ENCODE measurements at places on chromosomes 7 and 10.

GRCh38 chr7:42597300-42597699 is 314.6 kb downstream of the C7orf25 start:
- DNase-seq, result no peak

- no peak for DNase-seq
These were observed 39.5 kb downstream of the PRKAG2 start for GRCh38 chr7:151837285-151838042.

- peak; percentile 47 for DNase-seq
These were observed 7.1 kb downstream of the BAG3 start for GRCh38 chr10:119658274-119658673.

GRCh38 chr7:132394283-132395198 is 181.7 kb downstream of the PLXNA4 start:
- DNase-seq, result no peak

GRCh38 chr10:131773370-131774343 is 127.2 kb upstream of the PPP2R2D start:
- DNase-seq, result no peak

GRCh38 chr10:20110125-20111100 is 294.2 kb downstream of the PLXDC2 start:
- DNase-seq, result no peak

DNA sequence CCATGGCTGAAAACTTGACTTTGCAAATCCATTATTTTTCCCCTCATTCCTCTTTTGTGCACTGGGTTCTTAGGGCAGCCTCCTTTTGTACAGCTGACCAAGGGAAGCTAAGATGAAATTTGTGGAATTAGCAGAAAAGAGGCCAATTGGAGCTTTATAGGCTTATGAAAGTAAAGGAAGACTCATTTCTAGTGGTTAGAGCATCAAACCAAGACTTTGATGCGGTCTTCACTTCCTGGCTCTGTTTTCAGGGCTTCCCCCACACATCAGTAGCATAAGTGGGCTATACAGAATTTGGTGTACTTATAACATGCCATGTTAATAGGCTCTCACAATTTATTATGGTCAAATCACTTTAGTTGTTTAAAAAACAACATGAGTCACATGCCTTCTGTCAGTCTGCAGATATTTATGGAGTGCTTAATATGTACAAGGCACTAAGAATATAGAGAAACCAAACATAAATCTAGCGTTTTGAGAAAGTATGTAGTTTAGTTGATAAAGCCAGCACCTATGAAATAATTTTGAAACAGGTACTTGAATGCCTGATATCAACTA is 5.7 kb downstream of the AUTS2 start:
- no peak for DNase-seq

DNA sequence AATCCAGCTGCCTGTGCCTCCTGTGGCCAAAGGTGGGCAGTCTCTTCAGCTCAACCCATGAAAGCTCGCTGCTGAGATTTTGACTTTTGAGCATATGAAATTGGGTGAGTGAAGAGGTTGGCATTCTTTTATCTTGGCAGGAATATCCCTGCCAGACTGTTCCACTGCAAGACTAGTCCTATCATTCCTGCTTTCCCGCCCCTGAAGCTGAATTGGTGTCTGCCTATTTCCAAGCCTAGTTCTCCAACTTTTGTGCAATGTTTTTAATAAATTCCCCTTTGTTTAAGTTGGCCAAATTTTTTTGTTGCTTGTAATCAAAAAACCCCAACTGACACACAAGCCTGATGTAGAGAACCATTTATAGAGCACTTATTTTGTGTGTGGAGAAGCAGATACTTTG is 34.8 kb upstream of the BICC1 start:
- DNase-seq, result no peak

DNA sequence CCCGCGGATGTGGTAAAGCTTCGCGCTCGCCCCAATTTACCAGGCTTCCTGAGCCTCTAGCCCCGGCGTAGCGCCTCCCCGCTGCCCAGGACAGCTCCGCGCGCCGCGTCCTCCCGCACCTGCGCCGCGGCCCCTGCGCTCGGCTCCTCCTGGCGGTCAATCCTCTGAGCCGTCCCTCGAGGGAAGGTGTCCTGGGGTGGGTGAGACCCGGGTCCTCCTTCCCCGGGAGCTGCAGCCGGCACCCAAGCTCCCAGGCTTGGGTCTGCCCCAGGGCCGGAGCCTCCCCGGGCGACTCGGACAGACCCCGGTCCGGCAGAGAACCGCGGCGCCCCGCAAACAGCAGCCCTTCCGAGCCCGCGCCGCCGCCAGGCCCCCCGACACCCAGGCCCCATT is 512 bp downstream of the OSBPL3 start:
- no peak for DNase-seq

DNA sequence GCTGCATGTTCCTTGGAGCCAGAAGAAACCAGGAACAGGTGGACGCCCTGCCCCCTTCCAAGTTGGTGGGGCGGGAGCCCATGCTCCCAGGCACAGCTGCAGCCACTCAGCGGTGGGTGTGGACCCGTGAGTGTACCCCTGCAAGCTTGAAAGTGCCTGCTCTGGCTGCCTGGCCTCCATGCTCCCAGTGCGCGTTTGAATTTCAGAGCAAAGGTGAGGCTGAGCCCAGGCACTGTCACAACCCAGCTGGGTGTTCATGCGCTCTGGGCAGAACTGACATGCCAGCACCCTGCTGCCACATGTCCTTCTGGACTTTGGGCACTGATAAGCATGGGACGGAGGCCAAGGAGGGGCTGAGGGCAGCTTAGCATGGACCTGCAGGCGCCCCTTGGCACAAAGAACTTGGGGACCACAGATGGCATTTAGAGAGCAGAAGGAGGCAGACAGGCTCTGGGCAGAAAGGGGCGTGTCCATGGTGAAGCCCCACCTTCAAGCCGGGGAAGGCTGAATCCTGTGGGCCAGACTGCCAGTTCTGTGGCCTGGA is 402.0 kb upstream of the NRG3 start:
- no peak for DNase-seq

- DNase-seq, result no peak
These were observed at the start of gene CREB3L2 for GRCh38 chr7:138001529-138002095. Gene CREB3L2, minus strand, starts transcription at chr7:138002086. Its CDS starts 381 bp downstream, at chr7:138001705.

DNA sequence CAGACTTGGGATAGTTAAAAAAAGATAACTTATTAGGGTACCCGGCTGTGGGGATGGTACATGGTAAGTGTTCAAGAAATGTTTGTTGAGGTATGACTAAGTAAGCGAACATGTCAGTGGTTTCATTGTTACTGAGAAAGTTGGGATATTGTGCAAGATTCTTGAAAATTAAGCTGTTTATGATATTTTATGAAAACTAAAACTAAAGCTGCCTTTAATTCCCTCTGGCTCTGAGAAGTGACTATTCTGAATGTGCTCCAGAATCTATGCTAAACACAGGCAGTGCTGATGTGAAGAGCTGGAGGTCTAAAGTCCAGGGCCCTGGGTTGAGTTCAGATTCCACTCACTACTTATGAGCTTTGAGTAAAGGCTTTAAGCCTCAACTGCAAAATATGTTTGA is 72.9 kb downstream of the AOAH start:
- DNase-seq, result peak; percentile 59

DNA sequence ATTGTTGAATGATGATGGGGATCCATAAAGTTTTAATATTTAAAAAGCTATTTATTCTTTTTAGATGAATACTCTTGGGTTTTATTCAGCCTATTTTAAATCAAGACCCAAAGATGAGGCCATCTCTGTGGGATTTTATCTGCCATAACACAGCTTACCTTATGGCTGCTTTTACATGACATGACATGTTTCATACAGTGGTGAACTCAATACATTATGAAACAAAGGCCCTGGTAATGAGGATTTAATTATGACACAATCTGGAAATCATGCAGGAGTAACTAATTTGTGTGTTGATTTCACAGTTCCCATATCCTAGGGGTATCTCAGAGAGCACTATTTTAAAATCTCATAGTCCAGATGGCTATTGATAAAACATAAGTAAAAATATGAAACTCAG is 661.8 kb upstream of the FZD8 start:
- no peak for DNase-seq

GRCh38 chr10:87760195-87760905 is 57.7 kb downstream of the ATAD1 start:
- DNase-seq, result no peak

DNA sequence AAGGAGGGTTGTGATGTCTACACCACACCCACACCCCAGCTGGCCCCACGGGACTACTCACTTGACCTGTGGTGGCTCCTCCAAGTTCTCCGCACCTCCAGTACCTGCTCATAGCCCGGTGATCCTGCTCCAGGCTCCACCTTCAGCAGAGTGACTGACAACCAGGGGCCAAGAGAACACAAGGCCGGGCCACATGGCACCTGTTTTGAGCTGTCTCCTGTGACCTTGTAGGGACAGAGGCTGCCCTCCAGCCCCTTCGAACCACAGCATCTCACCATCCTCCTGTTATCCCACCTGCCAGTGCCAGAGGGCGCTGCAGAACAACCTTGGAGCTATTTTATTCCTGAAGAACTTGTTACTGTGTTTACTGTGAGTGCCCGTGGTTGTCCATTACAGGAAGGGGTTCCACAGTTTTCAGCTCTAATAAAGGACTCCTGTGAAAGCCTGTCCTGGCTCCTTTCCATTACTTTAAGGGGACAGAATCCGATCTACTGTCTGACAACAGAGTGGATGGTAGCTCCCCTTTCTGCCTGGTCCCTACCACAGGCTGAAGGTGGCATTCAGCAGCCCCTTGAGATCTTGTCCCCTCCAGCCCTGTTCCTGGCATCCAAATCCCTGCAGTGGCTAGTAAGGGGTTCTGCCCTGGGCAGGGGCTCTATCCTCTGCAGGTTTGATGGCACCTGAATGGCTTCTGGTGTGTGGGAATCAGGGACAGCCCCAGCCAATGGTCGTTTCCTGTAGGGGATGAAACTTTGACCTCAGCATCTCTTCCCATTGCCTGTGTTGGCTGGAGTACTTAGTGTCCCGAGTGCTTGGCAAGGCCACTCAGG is 50.8 kb downstream of the C10orf120 start:
- DNase-seq, result no peak

DNA sequence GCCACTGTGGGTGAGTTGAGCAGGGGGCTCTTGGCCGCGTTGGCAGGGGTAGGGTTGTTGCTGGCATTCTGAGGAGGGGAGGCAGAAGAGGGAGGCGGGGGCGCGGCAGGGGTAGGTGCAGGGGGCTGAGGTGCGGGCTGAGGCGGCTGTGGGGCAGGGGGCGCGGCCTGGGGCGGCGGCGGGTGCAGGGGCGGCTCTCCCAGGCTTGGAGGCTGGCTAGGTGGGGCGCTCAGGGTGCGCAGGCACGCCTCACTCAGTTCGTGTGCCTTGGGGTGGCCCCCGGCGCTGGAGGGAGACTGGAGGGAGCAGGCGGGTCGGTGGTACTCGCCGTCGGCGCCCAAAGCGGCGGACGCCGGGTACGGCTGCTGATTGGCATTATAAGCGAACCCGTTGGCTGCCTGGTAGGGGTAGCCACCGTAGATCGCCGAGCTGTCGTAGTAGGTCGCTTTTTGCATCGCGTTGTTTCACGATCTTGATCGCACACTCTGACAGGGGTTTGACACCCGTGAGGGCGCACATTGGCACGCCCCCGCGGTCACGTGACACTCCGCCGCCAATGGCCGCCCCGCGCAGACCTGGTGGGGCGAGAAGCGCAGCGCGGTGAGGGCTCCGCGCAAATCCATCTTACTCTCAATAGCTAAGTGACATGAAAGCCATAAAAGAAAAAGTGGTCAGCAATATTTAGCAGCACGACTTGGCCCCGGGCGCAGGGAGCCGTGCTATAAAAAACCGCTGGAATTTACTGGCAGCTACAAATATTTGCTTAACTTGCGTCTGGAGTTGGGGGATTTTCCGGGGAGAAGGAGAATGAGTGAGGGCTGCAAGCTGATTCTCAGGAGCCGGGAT is 7.9 kb upstream of the HOXA2 start:
- peak; percentile 31 for DNase-seq

DNA sequence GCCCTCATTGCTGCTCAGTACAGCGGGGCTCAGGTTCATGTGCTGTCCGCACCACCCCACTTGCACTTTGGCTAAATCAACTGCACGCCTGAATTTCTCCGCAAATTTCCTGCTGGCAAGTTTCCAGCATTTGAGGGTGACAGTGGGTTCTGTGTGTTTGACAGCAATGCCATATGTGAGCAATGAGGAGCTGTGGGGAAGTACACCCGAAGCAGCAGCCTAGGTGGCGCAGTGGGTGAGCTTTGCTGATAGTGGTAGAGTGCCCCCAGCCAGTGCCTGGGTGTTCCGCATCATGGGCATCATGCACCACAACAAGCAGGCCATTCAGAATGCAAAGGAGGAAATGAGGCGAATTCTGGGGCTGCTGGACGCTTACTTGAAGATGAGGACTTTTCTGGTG is 103.9 kb upstream of the POT1 start:
- DNase-seq, result no peak

DNA sequence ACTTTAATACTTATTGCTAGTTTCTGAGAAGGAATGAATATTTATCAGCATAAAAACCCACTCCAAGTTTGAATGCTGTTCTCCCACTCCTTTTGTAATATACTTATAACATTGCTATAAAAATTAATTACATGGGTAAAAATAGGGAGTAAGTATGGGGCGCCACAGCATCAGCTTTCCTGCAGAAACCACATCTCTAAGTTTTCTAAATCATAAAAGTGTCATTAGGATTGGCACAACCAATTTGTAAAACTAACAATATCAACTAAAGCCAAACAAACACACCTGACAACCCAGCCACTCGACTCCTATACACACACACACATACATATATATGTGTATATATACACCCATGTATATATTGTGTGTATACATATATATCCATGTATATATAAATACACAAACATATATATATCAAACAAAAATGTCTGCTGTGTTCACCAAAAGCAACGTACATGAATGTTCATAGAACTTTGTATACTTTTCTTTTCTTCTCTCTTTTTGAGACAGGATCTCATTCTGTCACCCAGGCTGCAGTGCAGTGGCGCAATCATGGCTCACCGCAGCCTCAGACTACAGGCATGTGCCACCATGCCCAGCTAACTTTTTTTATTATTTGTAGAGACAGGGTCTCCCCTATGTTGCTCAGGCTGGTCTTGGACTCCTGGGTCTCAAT is 14.8 kb upstream of the LRRC17 start:
- DNase-seq, result no peak

DNA sequence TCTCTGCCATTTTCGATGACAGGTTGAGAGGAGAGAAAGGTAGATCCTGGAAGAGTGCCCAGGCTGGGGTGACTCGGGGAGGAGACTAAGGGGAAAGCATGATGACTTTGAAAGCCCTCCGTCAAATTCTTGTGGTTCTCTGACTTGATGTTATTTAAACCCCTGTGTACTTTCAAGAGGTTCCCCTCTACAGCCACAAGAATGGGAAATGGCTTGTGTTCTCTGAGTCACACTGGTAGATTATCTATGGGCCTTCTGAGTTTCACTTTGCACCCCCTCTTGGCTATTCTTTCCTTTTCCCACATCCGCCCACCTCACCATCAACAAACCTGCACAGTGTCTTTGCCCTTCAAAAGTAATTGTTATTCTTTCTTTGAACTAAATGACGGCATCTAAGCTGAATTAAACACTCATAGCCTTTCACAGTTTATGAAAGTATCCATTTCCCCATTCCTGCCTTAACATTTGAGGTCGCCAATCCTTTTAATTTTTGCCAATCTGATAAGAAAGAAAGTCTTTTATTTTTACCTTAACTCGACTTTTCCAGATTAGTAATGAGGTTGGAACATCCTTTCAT is 24.1 kb downstream of the PRF1 start:
- DNase-seq, result no peak

- DNase-seq, result no peak
These were observed 424.0 kb downstream of the PLXNA4 start for GRCh38 chr7:132152131-132152889.
